ENCODE measurements at places on chromosomes 2 and 18.

DNA sequence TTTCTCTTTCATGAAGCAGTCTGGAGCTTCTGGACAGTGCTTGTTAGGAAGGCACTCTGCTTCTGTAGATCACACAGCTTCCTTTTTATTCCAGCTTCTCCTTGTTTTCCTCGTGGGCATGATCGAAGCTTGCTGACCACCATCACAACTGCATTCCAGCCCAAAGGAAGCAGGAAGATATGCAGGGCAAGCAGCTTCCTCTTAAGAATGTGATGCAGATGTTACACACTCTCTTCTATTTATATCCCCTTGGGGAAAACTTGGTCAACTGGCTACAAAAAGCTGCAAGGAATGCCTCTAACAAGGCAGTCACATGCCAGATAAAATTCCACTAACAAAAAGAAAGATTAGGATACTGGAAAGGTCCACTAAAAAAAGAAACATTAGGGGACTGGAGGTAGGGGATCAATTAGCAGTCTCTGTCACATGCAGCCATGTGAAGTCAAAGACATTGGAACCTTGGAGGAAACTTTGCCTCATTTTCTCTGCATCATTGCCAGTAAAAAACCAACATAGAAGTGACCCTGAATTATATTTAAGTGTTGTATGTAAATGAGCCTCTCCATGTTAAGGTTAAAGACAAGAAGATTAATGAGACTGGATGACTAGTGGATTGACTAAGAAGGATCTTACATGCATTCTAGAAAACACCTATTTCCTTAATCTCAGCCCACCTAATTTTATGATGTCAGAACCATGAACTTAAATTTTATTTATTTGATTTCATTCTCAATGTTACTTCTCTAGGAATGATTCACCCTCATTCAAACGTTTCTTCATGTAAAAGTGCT lies 98.3 kb downstream of the NAB1 start:
- no peak for DNase-seq

DNA sequence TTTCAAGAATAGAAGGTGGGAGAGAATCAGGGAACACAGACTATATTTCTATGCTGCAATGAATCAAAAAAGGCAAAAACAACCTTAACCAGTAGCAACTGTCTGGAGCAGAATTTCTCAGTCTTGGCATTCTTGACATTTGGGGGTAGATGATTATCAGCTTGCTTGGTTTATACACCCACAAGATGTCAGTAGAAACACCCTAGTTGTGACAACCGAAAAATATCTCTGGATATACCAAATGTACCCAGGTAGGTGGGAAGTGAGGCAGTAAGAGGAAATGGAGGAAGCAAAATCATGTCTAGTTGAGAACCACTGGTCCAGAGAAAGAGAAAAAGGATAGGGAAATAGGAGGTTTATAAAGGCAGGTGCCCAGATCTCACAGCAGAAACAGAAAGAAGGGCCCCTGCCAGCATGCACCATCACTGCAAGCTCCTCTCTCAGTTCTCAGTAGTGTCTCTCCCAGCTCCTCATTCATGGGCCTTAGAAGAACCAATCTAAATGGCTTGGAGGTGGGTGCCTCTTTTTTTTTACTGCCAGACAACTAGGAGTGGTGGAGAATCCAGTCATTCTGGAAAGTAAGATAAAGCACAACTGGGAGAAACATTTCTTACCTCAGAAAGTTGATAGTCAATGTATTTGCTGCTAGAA lies 50.4 kb downstream of the MBD2 start:
- DNase-seq, result no peak

DNA sequence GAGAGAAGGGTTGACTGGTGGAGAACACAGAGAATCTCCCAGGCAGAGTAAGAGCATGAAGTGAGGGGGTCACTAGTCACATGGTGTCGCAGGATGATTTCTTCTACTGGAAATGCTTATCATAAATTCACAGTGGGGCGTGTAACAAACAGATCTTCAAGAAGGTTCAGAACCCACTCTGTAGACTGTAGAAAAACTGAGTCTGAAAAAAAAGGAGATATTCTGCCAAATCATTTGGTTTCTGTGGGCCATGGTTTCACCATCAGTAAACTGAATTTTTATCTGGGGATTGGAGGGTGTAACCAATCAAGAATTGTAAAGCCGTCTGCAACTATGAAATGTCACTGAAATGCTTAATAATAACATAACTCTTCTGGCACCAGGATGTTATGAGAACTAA lies 15.0 kb downstream of the TPGS2 start:
- no peak for DNase-seq

- DNase-seq, result no peak
Measured at GRCh38 chr2:168465594-168465993, 9.5 kb downstream of the CERS6 start.

GRCh38 chr2:235268535-235268934 lies 225.3 kb upstream of the AGAP1 start:
- no peak for DNase-seq

DNA sequence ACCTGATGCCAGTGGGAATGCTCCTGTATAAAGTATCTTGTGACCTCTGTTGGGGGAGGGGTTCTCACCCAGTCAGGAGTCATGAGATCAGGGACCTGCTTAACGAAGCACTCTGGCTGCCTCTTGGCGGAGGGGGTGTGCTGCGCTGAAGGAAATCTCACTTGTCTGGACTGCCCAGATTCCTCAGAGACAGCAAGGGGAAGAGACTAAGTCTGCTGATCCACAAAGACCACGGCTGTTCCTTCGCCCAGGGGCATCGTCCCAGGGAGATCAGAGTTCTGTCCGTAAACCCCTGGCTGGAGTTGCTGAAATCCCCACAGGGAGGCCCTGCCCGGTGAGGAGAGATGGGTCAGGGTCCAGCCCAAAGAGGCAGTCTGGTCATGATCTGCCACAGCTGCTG lies 168.4 kb downstream of the CCBE1 start:
- DNase-seq, result no peak

- DNase-seq, result no peak
Measured at GRCh38 chr2:150944315-150944714, 317.3 kb downstream of the RBM43 start.

- DNase-seq, result no peak
Measured at GRCh38 chr2:148238561-148238960, 217.7 kb downstream of the MBD5 start.

DNA sequence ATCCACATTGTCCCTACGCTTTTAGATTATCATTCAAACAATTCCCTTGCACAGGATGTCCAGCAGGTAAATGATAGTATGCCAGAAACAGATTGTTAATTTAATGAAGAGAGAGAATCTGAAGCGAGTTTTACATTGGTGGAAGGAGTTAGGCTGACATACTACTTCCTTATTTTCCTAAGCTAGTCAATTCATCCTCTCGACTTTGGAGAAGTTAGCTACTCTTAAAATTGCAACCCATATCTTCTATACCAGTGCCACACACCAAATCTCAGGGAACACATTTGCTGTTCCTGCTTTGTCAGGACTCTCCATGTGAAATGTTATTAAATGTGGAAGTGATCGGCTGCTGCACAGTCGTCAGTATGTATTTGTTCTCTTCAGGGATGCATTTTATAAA lies 249.2 kb downstream of the NAPG start:
- DNase-seq, result no peak

- DNase-seq, result no peak
Measured at GRCh38 chr2:60513191-60513590, 40.3 kb downstream of the BCL11A start.

GRCh38 chr2:51212374-51212773 lies 180.4 kb upstream of the NRXN1 start:
- DNase-seq, result no peak

- peak; percentile 88 for DNase-seq
Measured at GRCh38 chr2:164620873-164621763, at the start of gene GRB14. GRB14 (minus strand) TSS chr2:164621482; CDS start chr2:164621309, 173 bp downstream.

GRCh38 chr2:62140426-62141141 lies 55.3 kb upstream of the B3GNT2 start:
- no peak for DNase-seq

DNA sequence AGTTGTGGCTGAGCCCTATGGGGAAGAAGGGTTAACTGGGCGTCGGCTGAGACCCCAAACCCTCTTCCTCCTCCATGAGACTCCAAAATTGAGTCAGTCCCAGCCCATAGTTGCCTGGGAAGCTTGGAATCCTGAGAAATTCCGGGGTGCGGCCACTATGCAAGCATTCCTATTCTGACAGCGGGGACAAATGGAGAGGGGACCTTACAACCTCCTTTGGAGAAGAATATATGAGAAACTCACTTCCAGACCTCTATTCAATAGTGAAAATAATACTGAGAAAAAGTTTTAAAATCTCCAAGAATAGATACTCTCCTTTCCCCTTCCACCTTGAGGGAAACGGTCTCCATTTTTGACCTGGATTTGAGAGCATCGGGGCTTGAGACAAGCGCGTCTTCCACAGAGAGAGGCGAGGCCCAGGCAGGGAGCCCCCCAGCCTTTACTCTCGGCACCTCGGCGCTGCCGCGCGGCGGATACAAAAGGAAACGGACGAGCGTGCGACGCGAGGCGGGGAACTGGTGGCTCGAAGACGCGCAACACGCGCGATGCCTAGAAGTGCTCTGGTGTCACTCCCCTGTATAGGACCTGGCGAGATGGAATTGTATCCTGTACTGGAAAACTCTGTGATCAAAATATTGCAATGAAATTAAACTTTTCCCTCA lies 11.1 kb downstream of the NR4A2 start:
- DNase-seq, result peak; percentile 61

GRCh38 chr2:224027070-224027469 lies 12.0 kb downstream of the SERPINE2 start:
- DNase-seq, result no peak

DNA sequence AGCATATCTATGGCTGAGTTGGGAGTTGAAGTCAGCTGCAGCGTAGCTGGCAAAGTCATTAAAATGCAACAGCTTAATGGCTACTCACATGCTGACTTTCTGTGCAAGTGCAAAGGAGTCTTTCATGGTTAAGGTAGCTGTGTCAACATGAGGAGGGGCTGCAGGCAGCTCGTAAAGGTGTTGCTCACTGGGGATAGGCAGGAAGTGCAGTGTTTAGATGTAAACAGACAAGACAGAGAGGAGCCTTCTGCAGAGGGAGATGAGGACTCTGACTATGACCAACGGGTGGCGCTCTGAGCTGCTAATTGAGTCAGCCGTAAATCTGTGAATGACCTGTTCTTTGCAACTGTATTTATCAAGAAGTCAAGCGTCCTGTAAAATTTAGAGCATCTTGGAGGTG lies 22.3 kb upstream of the CAVIN2 start:
- peak; percentile 35 for DNase-seq

GRCh38 chr18:57446322-57446721 lies 11.1 kb downstream of the ONECUT2 start:
- no peak for DNase-seq

GRCh38 chr18:64165906-64166305 lies 17.0 kb upstream of the LINC00305 start:
- no peak for DNase-seq

DNA sequence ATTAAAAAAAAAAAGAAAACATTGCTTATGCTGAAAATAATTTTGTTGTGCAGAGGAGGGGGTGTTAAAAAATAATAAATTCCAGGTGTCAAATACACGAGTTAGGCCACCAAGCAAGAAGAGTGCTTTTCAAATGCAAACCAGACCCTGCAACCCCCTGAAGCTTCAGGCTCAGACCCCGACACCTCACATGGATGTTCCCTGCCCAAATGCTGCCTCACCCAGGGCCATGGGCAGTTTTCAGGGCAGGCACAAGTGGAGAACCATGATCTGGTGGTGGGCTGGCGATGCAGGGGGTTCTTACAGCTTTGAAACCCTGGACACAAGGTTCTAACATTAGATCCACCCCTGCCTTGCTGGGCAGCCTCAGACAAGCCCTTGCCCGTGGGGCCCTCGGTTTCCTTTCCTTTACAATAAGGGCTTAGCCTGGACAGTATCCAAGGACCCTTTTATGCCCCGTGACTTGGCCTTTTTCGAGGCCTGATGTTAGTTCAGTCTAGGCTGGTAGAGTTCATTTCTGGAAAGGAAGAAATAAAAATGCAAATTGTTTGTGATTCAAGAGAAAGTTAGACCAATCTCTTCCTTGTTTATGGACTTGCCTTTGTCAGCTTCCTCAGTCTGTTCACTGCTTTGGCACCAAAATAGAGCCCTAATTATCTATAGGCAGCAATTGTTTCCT lies 168.7 kb downstream of the DDX1 start:
- no peak for DNase-seq

GRCh38 chr18:54119524-54120019 lies 104.9 kb downstream of the MBD2 start:
- DNase-seq, result peak; percentile 35

DNA sequence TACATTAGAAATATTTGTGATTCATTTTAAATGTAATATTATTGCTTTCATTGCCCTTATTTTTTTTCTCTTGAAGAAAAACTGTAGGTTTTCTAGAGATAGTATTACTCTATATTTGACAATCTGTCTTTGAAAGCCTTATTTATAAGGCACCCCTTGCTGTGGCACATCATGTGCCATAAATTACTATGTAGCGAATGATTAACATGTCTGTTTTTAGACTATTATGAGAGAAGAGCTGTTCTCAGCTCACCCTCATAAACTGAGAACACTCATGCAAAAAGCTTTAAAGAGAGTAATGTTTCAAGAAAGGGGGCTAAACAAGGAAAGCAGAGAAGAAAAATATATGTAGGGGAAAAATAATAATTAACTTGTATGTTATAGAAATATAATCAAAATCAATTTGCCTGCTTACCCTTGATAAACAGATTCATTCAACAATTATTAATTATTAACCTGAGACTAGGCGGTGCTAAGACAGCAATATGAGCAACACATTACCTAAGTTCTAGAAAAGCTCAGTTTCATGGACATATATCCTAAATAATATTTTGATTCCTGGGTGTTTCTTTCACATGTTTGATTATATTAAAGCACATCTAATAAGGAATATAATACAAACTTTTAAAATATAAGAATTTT lies 69.0 kb downstream of the RAB3GAP1 start:
- no peak for DNase-seq

DNA sequence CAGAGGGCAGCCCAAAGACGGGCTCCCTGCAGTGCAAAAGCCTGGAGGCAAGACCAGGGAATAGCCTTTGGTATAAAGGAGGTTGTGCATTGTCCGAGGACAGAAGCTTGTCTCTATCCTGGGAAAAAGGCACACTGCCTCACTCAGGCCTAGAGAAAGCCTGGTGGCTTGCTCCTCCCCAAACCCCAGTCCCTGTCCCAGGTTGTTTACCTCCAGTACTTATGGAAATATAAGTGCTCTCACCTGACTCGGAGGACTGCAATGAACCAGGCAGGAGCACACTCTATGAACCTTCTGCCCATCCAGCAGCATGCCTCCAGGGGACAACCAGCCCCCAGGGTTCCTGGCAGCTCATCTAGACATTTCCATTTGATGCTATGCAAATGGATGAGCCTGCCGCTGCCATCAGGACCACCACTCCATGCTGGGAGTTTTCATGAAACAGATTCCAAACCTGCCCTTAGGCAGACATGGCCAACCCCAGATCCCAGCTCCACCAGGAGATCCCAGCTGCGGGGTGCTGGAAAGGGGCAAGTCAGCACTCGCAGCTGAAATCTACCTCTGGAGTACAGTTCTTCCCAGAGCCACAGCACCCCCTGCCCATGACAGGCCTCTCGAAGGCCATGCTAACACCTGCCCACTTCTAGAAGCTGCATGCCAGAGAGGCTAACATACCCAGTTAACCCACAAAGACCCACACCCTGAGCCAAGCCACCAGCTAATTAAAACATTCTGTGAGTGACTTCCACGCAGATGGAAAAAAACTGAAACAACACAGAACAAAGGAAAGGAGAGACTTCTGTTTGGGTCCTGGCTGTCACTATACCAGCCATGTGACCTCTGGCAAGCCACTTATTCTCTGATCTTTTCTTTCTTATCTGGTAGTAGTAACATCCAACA lies 101.7 kb downstream of the TTC32 start:
- no peak for DNase-seq

- no peak for DNase-seq
Measured at GRCh38 chr2:39821871-39822270, 42.8 kb upstream of the THUMPD2 start.

GRCh38 chr18:60739212-60739611 lies 366.6 kb upstream of the MC4R start:
- DNase-seq, result no peak
